Spinal cord (tissue), 10 donors: ENCODE measurements at places on chromosomes 13 and 19.

GRCh38 chr13:96381681-96382080 is 291.8 kb downstream of the HS6ST3 start:
- DNase-seq: no peak

DNA sequence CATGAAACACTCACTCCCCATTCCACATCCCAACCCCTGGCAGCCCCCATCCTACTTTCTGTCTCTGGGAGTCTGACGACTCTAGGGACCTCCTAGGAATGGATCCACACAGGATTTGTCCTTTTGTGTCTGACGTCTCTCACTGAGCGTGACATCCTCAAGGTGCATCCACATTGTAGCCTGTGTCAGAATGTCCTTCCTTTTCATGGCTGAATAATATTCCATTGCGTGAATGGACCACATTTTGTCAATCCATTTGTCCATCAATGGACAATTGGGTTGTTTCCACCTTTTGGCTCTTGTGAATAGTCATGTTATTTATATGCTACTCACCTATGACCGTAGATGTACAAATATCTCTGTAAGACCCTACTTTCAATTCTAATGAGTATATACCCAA is 16.8 kb upstream of the NMRK2 start:
- DNase-seq: no peak

DNA sequence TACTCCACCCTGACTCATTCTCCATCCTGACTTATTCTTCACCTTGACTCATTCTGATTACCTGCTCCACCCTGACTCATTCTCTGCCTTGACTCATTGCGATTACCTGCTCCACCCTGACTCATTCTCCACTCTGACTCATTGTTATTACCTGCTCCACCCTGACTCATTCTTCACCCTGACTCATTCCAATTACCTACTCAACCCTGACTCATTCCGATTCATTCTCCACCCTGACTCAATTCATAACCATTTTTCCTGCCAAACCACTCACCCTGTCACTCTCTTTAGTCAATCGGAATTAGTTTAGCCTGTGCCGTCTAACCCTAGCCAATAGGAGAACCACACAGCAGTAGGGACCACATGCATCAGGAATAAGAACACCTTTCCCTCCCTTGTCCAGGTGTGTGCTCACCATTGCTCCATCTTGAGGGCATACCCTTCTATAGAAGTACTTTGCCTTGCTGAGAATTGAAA is 1227.4 kb upstream of the PCDH20 start:
- no peak for DNase-seq

GRCh38 chr13:72853000-72853399 is 71.1 kb downstream of the PIBF1 start:
- DNase-seq: no peak

GRCh38 chr13:40994581-40995230 is 24.4 kb downstream of the ELF1 start:
- DNase-seq: no peak

DNA sequence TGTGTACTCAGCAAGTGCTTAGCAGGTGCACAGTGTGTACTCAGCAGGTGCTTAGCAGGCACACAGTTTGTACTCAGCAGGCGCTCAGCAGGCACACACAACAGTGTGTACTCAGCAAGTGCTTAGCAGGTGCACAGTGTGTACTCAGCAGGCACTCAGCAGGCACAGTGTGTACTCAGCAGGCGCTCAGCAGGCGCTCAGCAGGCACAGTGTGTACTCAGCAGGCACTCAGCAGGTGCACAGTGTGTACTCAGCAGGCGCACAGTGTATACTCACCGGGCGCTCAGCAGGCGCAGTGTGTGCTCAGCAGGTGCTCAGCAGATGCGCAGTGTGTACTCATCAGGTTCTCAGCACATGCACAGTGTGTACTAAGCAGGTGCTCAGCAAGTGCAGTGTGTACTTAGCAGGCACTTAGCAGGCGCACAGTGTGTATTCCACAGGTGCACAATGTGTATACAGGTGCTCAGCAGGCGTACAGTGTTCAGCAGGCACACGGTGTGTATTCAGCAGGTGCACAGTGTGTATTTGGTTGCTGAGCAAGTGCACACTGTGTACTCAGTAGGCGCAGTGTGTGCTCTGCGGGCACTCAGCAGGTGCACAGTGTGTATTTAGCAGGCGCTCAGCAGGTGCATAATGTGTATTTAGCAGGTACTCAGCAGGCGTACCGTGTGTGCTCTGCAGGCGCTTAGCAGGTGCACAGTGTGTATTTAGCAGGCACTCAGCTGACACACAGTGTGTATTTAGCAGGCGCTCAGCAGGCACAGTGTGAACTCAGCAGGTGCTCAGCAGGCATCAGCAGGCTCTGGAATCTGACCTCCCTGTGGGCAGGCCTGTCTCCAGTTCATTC is 15.1 kb downstream of the CRTC1 start:
- no peak for DNase-seq

- DNase-seq: no peak
These were observed 202.5 kb upstream of the SERP2 start for GRCh38 chr13:44171156-44171555.

GRCh38 chr13:21949818-21950429 is 279.1 kb downstream of the FGF9 start:
- no peak for DNase-seq

DNA sequence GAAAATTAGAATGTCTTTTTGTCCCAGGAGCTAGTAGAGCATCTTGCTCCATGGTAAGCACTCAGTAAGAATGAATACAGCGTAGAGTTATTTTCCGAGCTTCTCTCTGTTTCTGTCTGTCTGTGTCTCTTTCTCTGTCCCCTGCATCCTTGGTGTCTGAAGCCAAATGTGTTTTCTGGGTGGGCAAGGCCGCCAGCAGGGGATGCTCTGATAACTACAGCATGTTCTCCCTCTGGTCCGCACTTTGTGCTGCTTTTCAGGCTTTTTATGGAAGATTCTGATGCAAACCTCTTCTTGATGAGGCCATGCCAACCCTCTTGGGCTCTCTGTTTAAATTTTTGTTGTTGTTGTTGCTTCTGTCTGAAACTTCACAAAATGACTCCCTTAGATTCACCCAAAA is 142.8 kb upstream of the UBL3 start:
- no peak for DNase-seq

GRCh38 chr19:510606-511100 is 3.4 kb downstream of the TPGS1 start:
- DNase-seq: no peak

DNA sequence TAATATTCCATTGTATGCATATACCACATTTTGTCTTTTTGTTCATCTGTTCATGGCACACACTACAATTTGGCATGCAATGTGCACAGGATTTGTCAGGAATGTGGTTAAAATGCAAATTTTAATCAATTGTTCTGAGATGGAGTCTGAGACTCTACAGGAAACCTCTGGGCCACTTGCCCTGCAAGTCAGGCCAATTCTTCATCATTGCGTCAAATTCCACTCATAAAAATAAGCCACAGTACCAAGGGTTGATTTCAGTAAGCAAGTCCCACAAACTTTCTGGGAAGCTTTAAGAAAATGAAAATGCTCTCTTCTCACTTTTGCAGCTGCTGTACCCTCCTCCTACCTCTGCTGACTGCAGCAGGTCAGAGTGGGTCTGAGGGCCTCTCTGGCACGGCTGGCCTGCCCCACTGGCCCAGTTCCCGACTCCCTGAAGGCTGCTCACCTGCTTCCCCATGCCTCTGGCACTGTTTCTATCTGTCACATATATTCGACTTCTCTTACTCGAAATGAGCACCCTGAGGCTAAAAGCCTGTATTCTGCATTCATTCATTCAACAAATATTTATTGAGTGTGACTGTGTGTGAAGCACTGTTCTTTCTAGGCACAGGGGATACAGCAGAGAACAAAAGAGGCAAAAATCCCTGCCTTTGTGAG is 83.8 kb upstream of the WASF3 start:
- DNase-seq: no peak

GRCh38 chr13:60012488-60012887 is 151.2 kb downstream of the DIAPH3 start:
- no peak for DNase-seq

- no peak for DNase-seq
These were observed 3.9 kb downstream of the MYO1F start for GRCh38 chr19:8573316-8573715.

GRCh38 chr19:52935434-52935833 is 12.2 kb upstream of the ZNF888 start:
- no peak for DNase-seq

GRCh38 chr13:67519356-67519755 is 289.2 kb upstream of the PCDH9 start:
- DNase-seq: no peak

DNA sequence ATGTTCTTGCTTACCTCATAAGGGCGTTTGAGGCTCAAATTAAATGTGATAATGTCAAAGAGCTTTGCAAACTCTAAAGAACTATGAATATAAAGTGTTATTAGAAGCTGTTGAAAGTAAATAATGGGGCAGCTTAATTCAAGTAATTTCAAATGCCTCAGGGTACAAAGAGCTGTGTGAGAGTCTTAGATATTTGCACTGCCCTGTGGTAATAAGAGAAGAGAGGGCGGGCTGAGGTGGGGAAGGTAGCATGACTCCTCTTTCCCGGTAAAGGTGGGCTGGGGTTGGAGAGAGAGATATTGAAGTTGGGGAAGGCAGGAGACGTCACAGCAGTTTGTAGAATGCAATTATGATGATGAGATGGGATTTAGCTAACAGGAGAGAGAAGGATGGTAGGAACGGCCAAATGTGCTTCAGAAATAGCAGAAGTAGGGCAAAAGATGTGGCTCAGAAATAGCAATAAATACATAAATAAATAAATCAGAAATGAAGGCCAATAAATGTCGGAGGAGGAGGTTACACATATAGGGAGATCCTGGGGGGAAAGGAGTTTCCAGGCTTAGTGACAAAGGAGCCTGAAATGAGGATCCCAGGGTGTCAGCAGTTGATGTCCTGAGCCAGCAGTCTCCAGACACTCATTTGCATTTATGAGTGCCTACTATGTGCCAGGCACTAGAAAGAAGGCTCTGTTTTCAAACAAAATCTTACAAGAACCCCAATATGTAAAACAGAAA is 35.7 kb upstream of the RCBTB2 start:
- no peak for DNase-seq

GRCh38 chr13:95627590-95627989 is 16.9 kb downstream of the DZIP1 start:
- no peak for DNase-seq

GRCh38 chr13:24505756-24506155 is 6.8 kb downstream of the PARP4 start:
- DNase-seq: no peak

DNA sequence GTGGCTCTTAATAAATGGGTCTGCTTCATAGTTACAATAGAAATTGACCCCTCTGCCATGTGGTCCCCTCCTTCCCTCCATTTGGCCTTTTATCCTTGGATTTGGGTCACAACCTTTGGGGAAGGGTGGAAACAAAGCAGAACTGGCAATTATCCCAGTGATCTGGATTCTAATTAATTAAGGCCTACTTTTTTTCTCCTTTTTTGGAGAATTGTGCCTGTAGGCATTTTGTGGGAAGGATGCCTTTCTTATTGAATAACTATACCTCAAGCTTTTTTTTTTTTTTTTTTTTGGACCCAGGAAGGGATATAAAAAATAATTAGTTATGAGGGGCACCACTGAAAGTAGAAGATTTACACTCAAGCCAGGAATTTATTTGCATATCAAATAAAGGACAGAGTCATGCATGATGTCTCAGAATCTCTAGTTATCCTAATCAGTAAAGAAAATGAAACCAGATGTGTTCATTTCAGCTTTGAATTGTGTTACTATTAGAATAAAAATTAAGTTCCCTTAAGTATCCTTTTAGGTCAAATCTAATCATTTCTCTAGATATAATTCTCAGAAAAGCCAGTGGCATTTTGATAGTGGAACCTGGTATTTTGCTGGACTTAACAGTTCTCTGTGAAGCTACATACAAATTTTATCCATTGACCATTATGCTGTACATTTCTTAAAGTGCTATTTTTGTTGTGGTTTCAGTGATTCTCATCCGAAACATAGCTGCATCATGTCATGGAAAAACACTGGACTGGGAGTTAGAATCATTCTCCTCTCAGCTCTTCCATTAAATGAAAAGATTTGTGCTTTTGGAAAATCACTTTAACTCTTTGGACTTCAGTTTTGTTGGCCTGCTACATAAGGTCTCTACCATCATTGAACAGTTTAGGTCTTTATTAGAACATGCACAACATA is 129.3 kb downstream of the KCNRG start:
- DNase-seq: no peak

- no peak for DNase-seq
These were observed 29.7 kb downstream of the NAXD start for GRCh38 chr13:110644892-110645521.

- no peak for DNase-seq
These were observed 235.0 kb upstream of the SOX21 start for GRCh38 chr13:94947392-94947791.

- no peak for DNase-seq
These were observed 185.5 kb downstream of the DNAJC3 start for GRCh38 chr13:95862408-95862807.

GRCh38 chr19:35005256-35005977 is 5.3 kb downstream of the GRAMD1A start:
- no peak for DNase-seq

DNA sequence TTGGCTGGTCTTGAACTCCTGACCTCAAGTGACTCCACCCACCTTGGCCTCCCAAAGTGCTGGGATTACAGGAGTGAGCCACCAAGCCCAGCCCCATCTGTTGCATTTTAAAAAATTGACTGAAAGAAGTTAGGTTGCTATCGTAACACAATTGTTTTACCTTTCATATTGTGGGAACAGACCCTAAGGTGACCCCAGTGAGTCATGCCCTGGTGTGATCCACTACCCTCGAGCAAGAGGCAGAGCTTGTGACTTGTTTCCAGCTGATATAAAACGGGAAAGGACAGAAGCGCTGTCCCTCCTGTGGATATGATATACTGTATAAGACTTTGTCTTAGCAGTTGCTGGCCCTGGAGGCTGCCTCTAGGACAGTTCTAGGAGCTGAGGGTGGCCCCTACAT is 308.6 kb downstream of the HS6ST3 start:
- DNase-seq: no peak

DNA sequence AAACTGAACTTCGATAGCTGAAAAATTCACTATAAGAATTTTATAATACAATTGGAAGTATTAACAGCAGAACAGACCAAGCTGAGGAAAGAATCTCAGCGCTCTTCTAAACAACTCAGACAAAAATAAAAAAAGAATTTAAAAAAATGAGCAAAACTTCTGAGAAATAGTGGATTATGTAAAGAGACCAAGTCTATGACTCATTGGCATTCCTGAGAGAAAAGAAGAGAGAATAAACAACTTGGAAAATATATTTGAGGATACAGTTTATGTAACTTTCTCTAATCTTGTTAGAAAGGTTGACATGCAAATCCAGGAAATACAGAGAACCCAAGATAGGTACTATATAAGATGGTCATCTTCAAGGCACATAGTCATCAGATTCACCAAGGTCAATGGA is 25.4 kb downstream of the SLC25A15 start:
- no peak for DNase-seq

- DNase-seq: no peak
These were observed 219.5 kb upstream of the TSHZ3 start for GRCh38 chr19:31568724-31569123.

- DNase-seq: no peak
These were observed 680 bp downstream of the LIG4 start for GRCh38 chr13:108214441-108215271.

- no peak for DNase-seq
These were observed 59.5 kb downstream of the KCNC3 start for GRCh38 chr19:50269653-50270052.

- no peak for DNase-seq
These were observed 194.0 kb downstream of the NDFIP2 start for GRCh38 chr13:79674765-79675515.

- DNase-seq: no peak
These were observed 32.6 kb upstream of the MTIF3 start for GRCh38 chr13:27482983-27483382.
